ENCODE measurements at places on chromosomes 4 and X.

- DNase-seq, result no peak
These were observed 4.2 kb downstream of the TMSB4X start for GRCh38 chrX:12979026-12979607.

DNA sequence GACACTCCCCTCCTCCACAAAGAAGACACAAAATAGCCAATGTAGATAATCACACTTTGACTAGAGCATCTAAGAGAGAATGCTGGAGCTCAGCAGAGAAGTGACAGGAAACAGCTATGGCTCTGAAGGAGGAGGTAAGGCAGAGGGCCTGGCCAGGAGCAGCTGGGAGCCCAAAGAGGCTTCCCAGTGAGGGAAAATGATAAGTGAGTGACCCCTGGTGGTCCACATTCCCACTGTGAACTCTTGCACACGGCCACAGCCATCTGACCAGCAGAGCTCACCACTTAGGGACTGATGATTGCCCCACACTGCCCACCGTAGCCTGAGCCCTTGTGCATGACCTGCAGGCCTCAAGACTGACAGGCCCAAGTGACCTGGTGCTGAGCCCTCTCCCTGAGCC is 162.7 kb upstream of the GALNTL6 start:
- no peak for DNase-seq

GRCh38 chr4:151107063-151107462 is 7.6 kb downstream of the RPS3A start:
- DNase-seq, result no peak

DNA sequence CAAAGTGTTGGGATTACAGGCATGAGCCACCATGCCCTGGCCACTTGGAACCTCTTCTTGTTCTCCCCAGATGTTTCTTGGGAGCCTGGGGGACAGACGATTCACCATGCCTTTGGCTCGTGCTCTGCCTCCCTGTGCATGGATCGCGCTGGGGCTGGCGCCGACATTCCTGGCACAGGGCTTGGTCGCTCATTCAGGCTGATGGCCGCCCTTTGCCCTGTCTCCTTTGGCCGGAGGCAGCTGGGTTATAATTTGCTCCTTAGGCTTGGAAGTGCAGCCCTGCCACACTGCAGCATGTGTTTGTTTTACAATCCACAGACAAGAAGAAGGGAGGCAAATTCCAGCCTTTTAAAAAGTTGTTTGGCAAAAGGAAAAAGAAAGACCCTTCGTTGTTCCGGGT is 115.3 kb downstream of the AASDH start:
- no peak for DNase-seq

- no peak for DNase-seq
These were observed 106.6 kb upstream of the SH3RF1 start for GRCh38 chr4:169377367-169377766.

DNA sequence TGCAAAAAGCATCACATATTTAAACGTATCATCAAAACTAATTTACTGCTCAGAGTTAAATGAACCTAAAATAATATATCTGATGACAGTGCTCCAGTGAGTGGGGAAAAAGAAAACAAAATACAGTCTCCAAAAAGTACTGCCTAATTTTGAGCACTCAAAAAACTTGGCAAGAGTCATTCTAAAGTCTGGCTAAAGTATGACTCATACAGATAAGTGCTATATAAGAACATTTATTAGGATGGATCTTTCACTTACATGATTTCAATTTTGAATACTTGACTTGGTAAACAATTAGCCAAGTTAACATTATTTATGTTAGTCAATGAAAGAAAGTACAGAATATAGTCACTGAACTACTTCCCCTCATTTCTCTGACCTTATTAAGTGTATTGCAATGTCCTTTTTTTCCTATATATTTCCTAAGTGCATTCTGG is 27.2 kb downstream of the FBXO8 start:
- no peak for DNase-seq

GRCh38 chrX:10882484-10882883 is 228.6 kb upstream of the HCCS start:
- no peak for DNase-seq

- DNase-seq, result no peak
These were observed 94.7 kb downstream of the TMEM131L start for GRCh38 chr4:153560908-153561307.

DNA sequence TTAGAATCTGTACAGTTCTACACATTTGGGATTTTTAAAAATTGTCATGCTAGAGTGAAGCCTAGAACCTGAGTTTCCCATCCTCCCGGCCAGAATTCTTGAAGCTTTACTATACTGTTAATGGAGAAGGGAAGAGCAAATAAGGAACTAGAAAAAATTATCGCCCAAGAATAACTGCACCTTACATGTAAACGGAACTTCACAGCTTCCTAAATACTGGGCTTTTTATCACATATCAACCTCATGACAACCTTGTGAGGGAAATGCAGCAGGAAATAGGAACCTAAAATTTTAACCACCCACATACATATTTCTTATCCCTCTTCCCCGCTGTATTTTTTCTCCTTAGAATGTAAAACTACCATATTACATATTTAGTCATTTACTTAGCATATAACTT is 19.3 kb downstream of the ARHGEF9 start:
- DNase-seq, result no peak
